ENCODE measurements at places on chromosomes 11 and 22. TPM values are rescaled to one million over a fixed set of nuclear protein-coding genes. Genes with fewer than 3 reads are reported as not detected.

The GUCY1A2 gene
- not detected for total RNA-seq

The LRP4 gene
- total RNA-seq: 6.8 TPM

The SLC22A25 gene
- 0.18 TPM for total RNA-seq

The MUC2 gene
- not detected for total RNA-seq

The GRIA4 gene
- not detected for total RNA-seq

The FOLR1 gene
- not detected for total RNA-seq

The SCGB1A1 gene
- not detected for total RNA-seq

The BCO2 gene
- total RNA-seq: 0.38 TPM

The RTN4R gene
- total RNA-seq: 0.11 TPM

The ADORA2A gene
- total RNA-seq: 4.0 TPM

The TSSC4 gene
- total RNA-seq: 51.5 TPM

The PANX3 gene
- total RNA-seq: not detected

The GGTLC3 gene
- total RNA-seq: not detected

The ZNF280B gene
- total RNA-seq: 3.7 TPM

The CALCA gene
- not detected for total RNA-seq

The KCNQ1OT1 gene
- 18.9 TPM for total RNA-seq

The UBQLNL gene
- total RNA-seq: not detected

The HIC2 gene
- 13.7 TPM for total RNA-seq

The ANO9 gene
- total RNA-seq: 8.9 TPM

The DEPDC5 gene
- total RNA-seq: 8.7 TPM

The MUC5B gene
- not detected for total RNA-seq

The MYOD1 gene
- not detected for total RNA-seq

The DEFB131B gene
- not detected for total RNA-seq

The PATE2 gene
- not detected for total RNA-seq

The EIF4ENIF1 gene
- 12.3 TPM for total RNA-seq

The P4HA3 gene
- total RNA-seq: not detected

The TIMM10 gene
- total RNA-seq: 82.2 TPM

The MS4A8 gene
- total RNA-seq: not detected

The CHRNA10 gene
- 0.71 TPM for total RNA-seq

The POLR2L gene
- 114 TPM for total RNA-seq

The JAM3 gene
- total RNA-seq: 2.8 TPM

The APOL5 gene
- not detected for total RNA-seq

The TCN1 gene
- not detected for total RNA-seq
